Esophagus muscularis mucosa (tissue), 4 donors: ENCODE measurements at places on chromosomes 12 and 14.

- no peak overlapping the region for H3K27ac ChIP-seq
- no peak for DNase-seq
- H3K27me3 ChIP-seq, result no peaks in the 10 kb centered on the region
- H3K4me1 ChIP-seq, result no peaks in the 10 kb centered on the region
Observed at GRCh38 chr14:86596024-86596423, 1066.1 kb downstream of the FLRT2 start.

- no peak overlapping the region for H3K4me3 ChIP-seq
- H3K36me3 ChIP-seq, result no peaks in the 10 kb centered on the region
- H3K4me1 ChIP-seq, result peaks cover 17% of the 10 kb centered on the region
- no peak for DNase-seq
Observed at GRCh38 chr12:88633312-88633711, 53.0 kb upstream of the KITLG start.

GRCh38 chr14:92759300-92759678 is 10.9 kb upstream of the LGMN start:
- H3K4me1 ChIP-seq, result no peaks in the 10 kb centered on the region
- no peaks in the 10 kb centered on the region for H3K27me3 ChIP-seq
- no peak for DNase-seq
- no peaks in the 10 kb centered on the region for H3K36me3 ChIP-seq
- no peak overlapping the region for H3K4me3 ChIP-seq

- no peak for DNase-seq
- H3K4me1 ChIP-seq, result peaks cover 86% of the 10 kb centered on the region
- peak overlapping the region; percentile 90 for H3K27ac ChIP-seq
- H3K27me3 ChIP-seq, result no peaks in the 10 kb centered on the region
- no peak overlapping the region for H3K4me3 ChIP-seq
Observed at GRCh38 chr14:101825797-101826196, 64.3 kb downstream of the PPP2R5C start.

GRCh38 chr12:131177599-131177998 is 223.9 kb downstream of the ADGRD1 start:
- no peaks in the 10 kb centered on the region for H3K36me3 ChIP-seq
- H3K27me3 ChIP-seq, result peaks cover 19% of the 10 kb centered on the region
- no peaks in the 10 kb centered on the region for H3K4me1 ChIP-seq
- peak; percentile 53 for DNase-seq
- H3K4me3 ChIP-seq, result no peak overlapping the region
